ENCODE measurements at places on chromosomes 3 and 15.

GRCh38 chr3:39707314-39707909 is 102.0 kb upstream of the MYRIP start:
- DNase-seq, result no peak

- no peak for DNase-seq
Measured at GRCh38 chr3:114178770-114179368, at the start of gene DRD3. DRD3 (minus strand) TSS chr3:114179052; CDS start chr3:114171992, 7,060 bp downstream.

DNA sequence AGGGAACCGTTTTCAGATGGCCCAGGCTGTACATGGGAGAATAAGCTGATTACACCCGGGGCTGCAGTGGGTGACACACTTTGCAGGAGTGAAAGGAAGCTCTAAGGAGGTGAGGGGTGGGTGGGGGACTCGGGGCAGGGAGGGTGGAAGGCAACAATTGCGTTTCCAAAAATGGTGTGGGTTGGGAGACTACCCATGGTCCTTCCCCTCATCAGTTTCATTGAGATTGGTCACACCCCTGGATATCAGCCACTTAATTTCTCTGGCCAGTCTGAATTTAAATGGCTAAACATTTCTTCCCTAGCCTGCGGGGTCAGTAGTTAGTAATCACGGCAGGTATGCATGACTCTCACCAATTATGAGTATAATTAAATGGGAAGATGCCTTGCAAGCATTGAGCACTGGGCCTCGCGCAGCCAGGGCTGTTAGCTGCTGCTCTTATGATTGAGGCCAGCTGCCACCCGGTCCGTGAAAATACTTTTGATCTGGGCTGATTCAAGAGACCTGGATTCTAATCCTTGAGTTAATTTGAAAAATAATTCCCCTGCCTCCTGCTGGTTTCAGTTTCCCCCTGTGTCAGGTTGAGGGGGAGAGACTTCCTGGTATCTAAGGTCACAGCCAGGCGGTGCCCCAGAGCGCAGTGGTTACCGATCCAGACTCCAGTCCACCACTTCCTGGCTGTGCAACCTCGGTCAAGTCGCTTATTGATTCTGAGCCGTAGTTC is 23.3 kb downstream of the SLC6A6 start:
- DNase-seq, result no peak

DNA sequence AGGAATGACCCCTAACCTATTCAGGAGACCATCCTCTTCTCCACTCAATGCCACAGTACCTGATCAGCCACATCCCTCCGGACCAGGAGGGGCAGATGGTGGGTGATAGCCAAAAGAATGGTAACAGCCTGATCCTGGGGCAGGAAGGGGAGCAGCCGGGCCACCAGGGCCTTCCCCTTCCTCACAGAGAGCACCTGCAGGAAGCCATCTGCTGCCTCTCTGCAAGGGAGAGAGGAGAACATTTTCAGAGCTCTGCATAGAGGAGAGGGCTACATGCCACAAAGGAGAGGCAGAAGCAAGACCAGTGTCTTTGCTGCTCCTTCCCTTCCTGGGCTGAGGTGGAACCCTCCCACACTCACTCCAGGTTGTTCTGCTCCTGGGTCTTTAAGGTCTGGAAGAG is 5.5 kb upstream of the SPG11 start:
- no peak for DNase-seq

DNA sequence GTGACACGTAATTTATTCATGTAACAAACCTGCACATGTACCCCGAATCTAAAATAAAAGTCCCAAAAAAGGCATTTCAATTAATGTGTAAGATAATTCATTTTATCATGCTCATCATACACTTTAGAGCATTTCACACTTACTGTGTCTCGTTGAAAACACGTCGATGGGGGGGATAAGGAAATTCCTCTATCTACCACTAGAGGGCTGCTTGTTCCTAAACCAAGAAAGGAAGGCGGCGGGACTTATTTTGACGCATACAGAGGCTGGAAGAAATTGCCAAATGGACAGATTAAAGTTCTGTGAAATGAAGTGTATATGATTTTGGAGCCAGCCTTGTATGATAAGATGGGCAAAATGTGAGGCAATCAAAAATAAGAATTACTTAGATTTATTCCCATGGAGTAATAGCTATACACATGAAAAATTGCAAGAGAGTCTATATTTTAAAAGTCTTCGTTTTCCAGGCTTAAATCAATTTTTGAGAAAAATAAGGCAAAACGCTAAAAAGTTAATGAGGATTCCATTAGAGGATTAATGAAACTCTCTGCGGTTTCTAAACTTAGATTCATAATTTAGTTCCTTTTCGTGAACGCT is 346.8 kb downstream of the CNTN3 start:
- no peak for DNase-seq

- DNase-seq, result no peak
Measured at GRCh38 chr3:178900029-178900646, 171.5 kb downstream of the ZMAT3 start.

- DNase-seq, result no peak
Measured at GRCh38 chr15:31031471-31032067, 40.1 kb upstream of the MTMR10 start.

DNA sequence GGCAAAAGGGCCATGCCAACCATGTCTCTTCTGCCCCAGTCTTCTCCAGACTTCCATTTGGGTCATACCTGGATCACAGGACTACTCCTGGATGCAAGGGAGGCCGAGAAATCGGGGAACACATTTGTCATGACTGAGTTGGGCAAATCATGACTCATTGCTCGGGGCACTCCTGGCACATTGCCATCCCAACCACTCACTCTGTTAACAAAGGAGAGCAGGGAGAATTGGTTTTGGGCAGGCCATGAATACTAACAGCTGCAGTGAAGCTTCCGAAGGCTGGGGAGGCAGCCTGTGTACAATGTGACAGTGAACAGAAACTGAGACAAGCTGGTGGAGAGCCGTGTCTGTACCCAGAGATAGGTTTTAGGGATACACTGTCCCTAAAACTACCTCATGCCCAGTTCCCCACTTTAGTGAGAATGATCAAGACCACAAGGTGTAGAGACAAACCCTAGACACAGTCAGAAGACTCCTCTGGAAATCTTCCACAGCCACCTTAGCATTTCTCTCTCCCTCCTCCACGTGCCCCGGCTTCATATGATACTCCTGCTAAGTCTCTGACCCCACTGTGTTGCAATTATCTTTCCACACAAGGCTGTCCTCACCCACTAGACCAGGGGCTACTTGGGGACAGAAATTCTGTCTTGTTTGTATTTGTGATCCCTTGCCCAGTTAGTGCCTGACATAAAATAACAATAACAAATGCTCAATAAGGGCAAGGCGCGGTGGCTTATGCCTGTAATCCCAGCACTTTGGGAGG is 10.5 kb upstream of the BUB1B start:
- DNase-seq, result no peak

DNA sequence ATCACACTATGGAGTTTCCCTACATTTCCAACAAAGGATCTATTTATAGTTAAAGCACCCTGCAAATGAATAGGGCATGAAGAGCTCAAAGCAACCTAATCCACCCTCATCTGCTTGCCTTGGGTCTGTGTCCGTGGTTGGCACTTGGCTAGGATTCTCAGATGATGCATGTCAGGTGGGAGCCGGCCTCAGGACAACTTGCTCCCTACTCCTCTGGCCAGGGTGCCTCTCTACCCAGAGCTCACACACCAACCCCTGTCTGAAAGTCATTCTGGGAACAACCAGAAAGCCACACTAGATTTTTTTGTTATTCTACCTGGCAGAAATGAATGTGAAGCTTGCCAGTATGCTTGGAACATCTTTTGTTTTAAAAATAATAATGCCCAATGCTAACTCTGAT is 13.2 kb downstream of the ARHGEF3 start:
- no peak for DNase-seq

Measured in hypothalamus (tissue), 51 donors.